ENCODE measurements at places on chromosomes 7 and 10. TPM values are rescaled to one million over a fixed set of nuclear protein-coding genes. Genes with fewer than 3 reads are reported as not detected.

DNA sequence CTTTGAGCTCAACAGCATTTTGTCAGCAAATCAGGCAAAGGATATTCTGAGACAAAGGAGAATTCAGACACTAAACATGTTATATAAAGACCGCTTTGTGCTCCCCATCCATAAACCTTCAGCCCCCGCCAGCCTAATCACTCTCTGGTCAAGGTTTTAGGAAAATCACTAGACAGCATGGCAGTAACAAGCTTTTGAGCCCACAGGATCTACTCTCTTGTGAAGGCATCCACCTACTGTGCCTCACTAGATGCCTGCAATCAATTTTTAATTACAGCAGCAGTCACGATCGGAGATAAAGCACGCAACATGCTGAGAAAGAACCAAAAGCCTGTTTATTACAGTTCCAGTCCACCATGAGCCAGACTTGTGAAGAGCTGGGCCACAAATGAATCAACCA is 19.1 kb downstream of the PDE1C start:
- no peak overlapping the region for H3K4me3 ChIP-seq
- H3K36me3 ChIP-seq = 0 out of 2 replicates have a peak, but pooled peaks cover 8% of the 10 kb centered on the region
- H3K27me3 ChIP-seq = no peaks in the 10 kb centered on the region
- no peaks in the 10 kb centered on the region for H3K4me1 ChIP-seq
- H3K27ac ChIP-seq = no peak overlapping the region

DNA sequence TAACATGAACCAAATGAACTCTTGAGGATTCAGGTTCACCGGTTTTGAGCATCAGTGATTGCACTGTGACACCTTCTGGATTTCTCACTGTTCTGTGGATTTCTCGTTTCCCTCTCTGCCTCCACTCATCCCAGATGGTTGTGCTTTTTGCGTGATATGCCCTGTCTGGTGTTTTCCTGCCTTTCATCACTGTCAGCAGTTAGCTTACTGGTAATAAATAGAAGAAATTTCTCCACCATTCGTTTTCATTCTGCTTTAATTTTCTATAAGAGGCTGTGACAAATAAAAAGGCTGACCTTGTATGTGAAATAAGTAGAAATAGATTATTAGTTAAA is 16.2 kb downstream of the BPGM start:
- no peaks in the 10 kb centered on the region for H3K27me3 ChIP-seq
- H3K4me1 ChIP-seq = peaks cover 26% of the 10 kb centered on the region
- DNase-seq = no peak
- H3K4me3 ChIP-seq = no peak overlapping the region
- no peak overlapping the region for H3K27ac ChIP-seq
- 0 out of 2 replicates have a peak, but pooled peaks cover 3% of the 10 kb centered on the region for H3K36me3 ChIP-seq

- H3K36me3 ChIP-seq = no peaks in the 10 kb centered on the region
- no peak for DNase-seq
- H3K27ac ChIP-seq = no peak overlapping the region
- no peaks in the 10 kb centered on the region for H3K4me1 ChIP-seq
- 0 out of 2 replicates have a peak, but pooled peaks cover under 1% of the 10 kb centered on the region for H3K27me3 ChIP-seq
- H3K4me3 ChIP-seq = no peak overlapping the region
These were observed 2.2 kb upstream of the SUN3 start for GRCh38 chr7:48031111-48031510.

DNA sequence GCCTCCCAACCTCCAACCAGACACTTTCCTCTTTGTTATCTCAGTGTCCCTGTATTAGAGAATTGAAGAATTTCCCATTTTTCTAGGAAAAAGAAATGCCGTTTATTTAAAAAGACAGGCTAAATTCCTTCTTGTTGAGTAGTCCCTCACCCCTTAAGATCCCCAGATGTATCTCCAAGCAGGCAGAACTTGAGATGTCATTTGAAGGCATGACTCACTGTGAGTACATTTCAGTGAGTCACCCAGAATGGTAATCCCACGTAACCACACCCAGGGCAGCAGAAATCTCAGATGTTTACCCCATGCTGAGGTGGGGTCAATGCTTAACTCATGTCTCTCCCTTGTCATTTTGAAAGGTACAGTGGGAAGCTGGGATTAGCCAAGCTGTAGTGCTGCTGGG is 4.4 kb downstream of the ZNF655 start:
- H3K36me3 ChIP-seq = peaks cover 48% of the 10 kb centered on the region
- H3K4me1 ChIP-seq = peaks cover 50% of the 10 kb centered on the region
- no peaks in the 10 kb centered on the region for H3K27me3 ChIP-seq
- peak overlapping the region; percentile 54 for H3K4me3 ChIP-seq
- peak overlapping the region; percentile 96 for H3K27ac ChIP-seq

DNA sequence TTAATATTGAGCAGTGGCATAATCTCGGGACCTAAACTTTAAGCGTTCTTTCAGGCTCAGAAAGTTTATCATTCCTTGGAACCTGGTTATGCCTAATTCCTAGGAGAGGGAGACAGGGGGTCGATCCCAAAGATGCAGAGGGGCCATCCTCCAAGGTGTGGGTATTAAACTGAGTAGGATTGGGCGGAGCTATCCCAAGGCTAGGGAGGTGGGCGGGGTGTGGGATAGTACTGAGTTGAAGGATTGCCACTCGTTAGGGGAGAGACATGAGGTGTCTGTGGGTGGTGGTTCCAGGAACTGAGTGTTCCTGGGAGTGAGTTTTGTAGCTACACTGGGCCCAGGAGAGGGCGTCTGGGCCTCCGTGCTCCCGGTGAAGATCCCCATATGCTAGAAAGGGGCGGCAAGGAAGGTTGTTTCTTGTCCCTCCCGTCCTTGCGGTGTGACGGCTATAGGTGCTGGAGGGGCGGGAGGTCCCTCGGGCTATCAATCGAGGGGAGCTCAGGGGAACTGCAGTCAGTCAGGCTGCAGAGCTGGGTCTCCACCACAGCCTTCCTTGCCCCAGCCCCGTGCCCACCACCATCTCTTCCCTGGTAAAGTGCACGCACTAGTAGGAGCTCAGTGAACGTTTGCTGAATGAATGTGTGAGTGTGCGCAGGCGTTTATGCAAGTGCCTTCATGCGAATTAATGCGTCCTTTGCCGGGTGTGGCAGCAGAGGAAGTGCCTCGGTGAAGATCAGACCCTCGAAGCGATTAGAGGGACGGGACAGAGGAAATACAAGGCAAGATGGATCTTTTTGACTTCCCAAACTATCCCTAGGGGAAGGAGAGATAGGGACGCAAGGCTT is 3.0 kb upstream of the HMX2 start:
- peak; percentile 21 for DNase-seq
- peaks cover 100% of the 10 kb centered on the region for H3K27me3 ChIP-seq
- no peak overlapping the region for H3K27ac ChIP-seq
- H3K4me1 ChIP-seq = no peaks in the 10 kb centered on the region

DNA sequence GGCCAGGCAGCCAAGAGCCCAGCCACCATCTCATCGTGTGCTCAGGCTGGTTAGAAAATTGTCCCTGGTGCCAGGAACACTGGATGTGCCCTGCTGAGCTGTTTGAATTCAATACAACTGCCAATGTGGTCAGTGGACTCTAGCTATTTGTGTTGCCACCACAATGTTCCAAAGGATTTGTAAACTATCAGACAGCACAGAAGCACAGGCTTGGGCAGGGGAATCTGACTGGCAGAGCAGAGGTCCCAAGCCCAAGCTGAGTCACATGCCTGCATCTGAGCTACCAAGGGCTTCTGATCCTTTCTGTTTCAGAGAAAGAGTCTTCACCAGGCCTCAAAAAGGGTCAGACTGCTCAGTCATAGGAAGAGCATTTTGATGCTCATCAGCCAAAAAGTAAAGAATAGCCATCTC is 232.1 kb upstream of the SEMA3C start:
- peaks cover 10% of the 10 kb centered on the region for H3K4me1 ChIP-seq
- 0 out of 2 replicates have a peak overlapping the region, but pooled peaks have one; percentile 4 for H3K27ac ChIP-seq
- H3K36me3 ChIP-seq = no peaks in the 10 kb centered on the region
- H3K27me3 ChIP-seq = no peaks in the 10 kb centered on the region
- no peak overlapping the region for H3K4me3 ChIP-seq
- peak; percentile 50 for DNase-seq

DNA sequence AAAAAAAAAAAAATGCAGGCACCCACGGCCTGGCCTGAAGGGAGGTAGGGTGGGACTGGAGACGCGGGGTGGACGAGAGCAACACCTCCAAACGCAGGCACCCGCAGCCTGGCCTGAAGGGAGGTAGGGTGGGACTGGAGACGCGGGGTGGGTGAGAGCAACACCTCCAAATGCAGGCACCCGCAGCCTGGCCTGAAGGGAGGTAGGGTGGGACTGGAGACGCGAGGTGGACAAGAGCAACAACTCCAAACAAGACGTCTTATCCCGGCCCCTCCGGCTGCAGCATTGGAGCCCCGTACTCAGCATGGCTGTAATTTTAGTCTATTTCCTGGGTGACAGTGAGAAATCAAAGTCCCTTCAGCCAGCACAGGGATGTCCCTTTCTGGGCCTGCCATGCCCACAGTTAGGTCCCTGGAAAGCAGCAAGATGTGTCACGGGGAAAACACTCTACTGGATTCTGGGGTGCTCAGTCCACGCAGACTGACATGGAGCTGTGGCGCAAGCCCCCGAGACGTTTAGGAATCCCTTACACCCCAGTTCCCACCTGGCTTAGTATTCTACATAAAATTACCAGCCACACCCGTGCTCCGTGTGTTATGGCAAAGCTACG is 119.9 kb downstream of the WDR37 start:
- H3K4me3 ChIP-seq = no peak overlapping the region
- H3K27ac ChIP-seq = no peak overlapping the region
- no peaks in the 10 kb centered on the region for H3K4me1 ChIP-seq
- DNase-seq = no peak

MEST gene
- total RNA-seq = 12.6 TPM

- H3K4me1 ChIP-seq = no peaks in the 10 kb centered on the region
- H3K27ac ChIP-seq = no peak overlapping the region
- no peak overlapping the region for H3K4me3 ChIP-seq
- no peaks in the 10 kb centered on the region for H3K27me3 ChIP-seq
- no peaks in the 10 kb centered on the region for H3K36me3 ChIP-seq
These were observed 545.5 kb downstream of the TCERG1L start for GRCh38 chr10:130766071-130766470.

INA gene
- not detected for total RNA-seq

DNA sequence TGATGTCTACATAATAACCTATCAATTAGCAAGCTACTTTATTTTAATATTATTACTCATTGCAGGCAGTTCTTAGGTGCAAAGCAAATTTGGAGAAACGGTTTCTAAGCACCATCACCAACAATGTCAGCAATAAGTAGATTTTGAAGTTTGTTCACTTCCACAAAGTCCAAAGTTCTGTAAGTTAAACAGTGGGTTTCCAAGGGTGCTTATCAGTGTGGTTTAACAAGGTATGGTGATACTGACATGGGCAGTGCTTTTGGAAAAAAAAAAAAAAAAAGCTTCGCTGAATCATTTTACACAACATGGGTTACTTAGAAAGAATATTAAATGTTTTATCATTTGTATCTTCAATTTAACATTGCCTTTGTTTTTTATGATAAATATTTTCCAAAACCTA is 101.8 kb downstream of the SPAG6 start:
- no peak for DNase-seq
- H3K27ac ChIP-seq = no peak overlapping the region
- no peak overlapping the region for H3K4me3 ChIP-seq
- 0 out of 2 replicates have a peak, but pooled peaks cover 12% of the 10 kb centered on the region for H3K4me1 ChIP-seq
- H3K36me3 ChIP-seq = no peaks in the 10 kb centered on the region
- no peaks in the 10 kb centered on the region for H3K27me3 ChIP-seq

DNA sequence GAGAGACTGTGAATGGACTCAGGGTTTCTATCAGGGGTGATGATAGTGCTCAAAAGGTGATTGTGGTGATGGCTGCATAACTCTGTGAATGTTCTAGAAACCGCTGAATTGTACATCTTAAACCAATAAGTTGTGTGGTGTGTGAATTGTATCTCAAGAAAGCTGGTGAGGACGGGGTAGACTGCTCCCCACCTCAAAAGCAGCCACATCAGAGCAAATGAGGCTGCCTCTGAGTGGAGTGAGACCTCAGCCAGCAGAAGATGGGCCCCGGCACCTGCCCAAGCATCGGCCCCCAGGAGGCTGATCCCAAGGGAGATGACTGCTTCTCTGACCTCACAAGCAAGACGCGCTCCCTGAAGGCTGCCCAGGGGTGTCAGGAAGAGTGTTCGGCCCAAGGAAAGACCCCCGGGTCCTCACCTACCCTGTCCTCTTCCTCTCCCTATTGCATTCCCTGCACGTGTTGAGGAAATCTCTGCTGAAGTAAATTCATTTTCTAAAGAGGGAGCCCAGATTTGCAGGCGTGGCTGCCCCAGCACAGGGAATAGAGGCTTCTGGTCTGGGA is 279.3 kb upstream of the SHH start:
- H3K36me3 ChIP-seq = no peaks in the 10 kb centered on the region
- H3K4me1 ChIP-seq = no peaks in the 10 kb centered on the region
- no peak overlapping the region for H3K4me3 ChIP-seq
- no peaks in the 10 kb centered on the region for H3K27me3 ChIP-seq

DBNL gene
- 175 TPM for total RNA-seq

- peak overlapping the region; percentile 84 for H3K27ac ChIP-seq
- H3K4me1 ChIP-seq = peaks cover 41% of the 10 kb centered on the region
These were observed 562 bp downstream of the GRK5 start for GRCh38 chr10:119207713-119208552.

FFAR4 gene
- total RNA-seq = not detected

BAMBI gene
- total RNA-seq = 0.76 TPM

DNA sequence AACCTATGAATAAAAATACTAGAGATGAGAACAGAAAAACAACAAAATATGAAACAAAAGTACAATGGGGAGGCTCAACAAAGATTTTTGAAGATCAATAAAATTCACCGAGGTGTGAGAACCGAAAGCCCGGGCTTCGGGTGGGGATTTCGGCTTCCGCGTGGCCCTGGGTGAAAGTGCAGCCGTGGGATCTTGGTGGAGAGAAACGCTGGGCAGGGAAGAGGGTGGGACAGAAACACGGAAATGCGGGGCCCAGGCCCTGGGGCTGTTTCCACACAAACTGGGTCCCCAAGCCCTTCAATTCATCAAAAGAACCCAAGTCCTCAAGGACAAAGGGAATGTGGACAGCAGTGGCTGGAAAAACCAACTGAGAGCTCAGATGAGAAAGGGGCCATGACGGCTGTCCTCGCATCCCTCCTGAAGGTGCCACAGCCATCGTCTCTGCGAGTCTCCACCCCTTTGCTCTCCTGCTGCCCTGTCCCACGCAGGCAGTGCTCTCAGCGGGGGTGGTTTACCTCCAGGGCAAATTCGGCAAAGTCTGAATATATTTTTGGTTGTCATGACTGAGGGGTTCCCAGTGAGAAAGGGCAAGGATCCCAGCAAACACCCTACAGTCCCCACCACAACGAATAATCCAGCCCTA is 19.7 kb downstream of the FOXL3 start:
- no peak overlapping the region for H3K4me3 ChIP-seq
- H3K36me3 ChIP-seq = no peaks in the 10 kb centered on the region
- no peaks in the 10 kb centered on the region for H3K4me1 ChIP-seq
- H3K27ac ChIP-seq = no peak overlapping the region

- H3K27ac ChIP-seq = no peak overlapping the region
- DNase-seq = no peak
- H3K4me1 ChIP-seq = no peaks in the 10 kb centered on the region
- no peaks in the 10 kb centered on the region for H3K36me3 ChIP-seq
- no peak overlapping the region for H3K4me3 ChIP-seq
These were observed 507.9 kb upstream of the NRG3 start for GRCh38 chr10:81367132-81367531.

GRCh38 chr7:116327752-116328151 is 117.4 kb downstream of the TES start:
- H3K4me1 ChIP-seq = peaks cover 25% of the 10 kb centered on the region
- no peaks in the 10 kb centered on the region for H3K36me3 ChIP-seq
- peak overlapping the region; percentile 51 for H3K27ac ChIP-seq
- peak; percentile 70 for DNase-seq
- no peaks in the 10 kb centered on the region for H3K27me3 ChIP-seq

- no peaks in the 10 kb centered on the region for H3K36me3 ChIP-seq
- no peak overlapping the region for H3K27ac ChIP-seq
- H3K4me1 ChIP-seq = 0 out of 2 replicates have a peak, but pooled peaks cover 8% of the 10 kb centered on the region
- no peaks in the 10 kb centered on the region for H3K27me3 ChIP-seq
These were observed 21.8 kb downstream of the FGFBP3 start for GRCh38 chr10:91887272-91888076.
